Mucosa of descending colon (tissue), 3 donors: ENCODE measurements at places on chromosomes 5 and 9.
A peak's percentile ranks its signal among the peaks of the same experiment; 100 is the strongest.

DNA sequence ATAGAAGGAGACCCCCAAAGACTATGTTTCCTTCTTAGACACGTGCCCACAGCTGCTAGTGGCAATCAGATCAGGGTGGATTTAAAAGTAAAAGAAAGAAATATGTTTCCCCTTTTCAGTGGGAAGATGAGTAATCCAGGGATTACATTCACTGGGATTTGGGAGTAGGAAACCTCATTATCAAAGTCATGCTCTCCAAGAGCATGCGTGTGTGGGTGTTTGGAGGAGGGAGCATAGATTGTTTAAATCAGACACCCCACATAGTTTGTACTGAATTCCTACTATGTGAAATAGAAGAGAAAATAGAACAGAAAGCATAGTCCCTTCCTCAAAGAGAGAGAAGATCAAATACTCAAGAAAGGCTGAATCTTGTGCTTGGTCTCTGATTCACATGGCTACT, 65.5 kb upstream of the TBCA start:
- no peak for DNase-seq

GRCh38 chr5:67724412-67725135, 491.0 kb upstream of the PIK3R1 start:
- DNase-seq: no peak

DNA sequence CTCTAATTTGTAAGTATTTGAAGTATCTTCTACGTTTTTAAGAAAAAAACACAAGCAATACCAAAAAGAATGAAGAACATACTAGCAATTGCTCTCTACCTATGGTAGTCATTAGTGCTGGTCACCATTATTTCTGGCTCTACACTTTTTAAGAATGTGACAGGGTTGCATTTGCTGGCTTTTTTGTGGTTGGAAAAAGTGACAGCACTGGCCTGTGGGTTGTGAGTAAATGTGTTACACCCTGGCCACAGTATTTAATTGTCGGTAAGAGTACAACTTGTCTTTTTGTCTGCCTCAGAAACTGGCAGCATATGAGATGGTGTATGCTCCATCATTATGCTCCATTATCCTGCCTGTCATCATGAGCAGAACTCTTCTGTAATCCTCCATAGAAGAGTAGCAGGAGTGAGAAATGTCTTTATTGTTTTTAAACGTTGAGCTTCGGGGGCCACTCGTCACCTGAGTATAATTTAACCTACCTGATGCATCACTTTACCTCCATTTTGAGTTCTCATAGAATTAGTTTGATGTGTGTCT, 449.8 kb downstream of the ISL1 start:
- no peak for DNase-seq

DNA sequence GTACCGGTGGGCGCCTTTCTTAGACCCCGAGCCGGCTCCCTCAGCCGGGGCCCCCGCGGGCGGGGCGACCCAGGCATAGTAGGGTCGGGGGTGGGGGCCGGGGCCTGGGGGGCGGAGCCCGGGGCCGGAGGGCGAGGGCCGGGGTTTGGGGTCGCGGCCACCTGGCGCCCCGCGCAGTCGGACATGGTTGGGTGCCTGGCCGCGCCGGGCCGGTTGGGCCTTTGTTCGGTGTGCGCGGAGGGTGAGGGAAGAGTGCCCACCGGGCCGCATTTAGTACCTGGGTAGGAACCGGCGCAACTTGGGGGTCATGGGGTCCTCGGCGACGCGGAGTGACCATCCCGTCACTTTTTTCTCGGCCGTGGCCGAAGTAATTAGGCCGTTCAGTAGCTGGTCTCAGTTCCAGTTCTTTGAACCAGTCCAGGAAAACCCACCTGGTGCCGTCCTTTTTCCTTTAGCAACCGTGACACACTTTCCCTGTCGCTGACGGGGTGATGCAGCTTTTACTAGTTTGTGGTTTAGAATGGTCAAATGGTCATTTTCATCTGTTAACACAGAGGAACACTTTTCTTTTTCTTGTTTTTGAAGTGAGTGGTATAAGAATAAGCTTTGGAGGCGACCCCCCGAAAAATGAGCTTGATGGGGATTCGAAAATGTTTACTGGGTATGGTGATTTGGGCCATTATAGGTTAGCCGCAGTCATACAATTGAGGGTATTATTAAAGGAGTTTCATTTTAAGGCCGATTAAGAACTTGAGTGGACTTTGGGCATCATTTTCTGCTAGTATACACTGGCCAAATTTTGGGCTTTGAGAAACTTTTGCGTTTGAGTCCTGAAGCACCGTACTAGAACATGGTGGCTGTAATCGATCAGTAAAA, 589 bp downstream of the CKS2 start:
- no peak for DNase-seq

GRCh38 chr5:56909294-56910209, at the start of gene SETD9:
SETD9 (plus strand) TSS chr5:56909596; CDS start chr5:56909646, 50 bp downstream.
- peak; percentile 99 for DNase-seq

- no peak for DNase-seq
Observed at GRCh38 chr5:67552773-67553172, 356.2 kb upstream of the CD180 start.

DNA sequence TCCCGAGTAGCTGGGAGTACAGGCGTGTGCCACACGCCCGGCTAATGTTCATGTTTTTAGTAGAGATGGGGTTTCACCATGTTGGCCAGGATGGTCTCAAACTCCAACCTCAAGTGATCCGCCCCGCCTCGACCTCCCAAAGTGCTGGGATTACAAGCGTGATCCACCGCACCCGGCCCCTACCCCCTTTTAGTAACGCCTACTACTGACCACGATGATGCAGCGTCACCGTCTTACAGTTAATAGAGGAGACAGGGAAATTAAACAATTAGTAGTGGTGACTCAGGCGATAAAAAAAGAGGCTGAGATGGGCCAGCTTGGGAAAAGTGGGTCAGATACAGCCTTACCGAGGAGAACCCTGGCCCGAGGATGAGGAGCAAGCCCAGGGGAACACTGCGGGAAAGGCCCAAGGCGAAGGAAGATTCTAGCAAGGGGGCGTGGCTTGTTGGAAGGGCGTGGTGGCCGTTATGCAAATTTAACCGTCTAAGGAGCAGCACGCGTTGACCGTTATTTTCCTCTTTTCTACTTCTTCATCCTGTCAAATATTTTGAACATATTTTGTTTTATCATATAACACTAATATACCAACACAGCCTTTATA, 1.6 kb upstream of the SETX start:
- DNase-seq: no peak

DNA sequence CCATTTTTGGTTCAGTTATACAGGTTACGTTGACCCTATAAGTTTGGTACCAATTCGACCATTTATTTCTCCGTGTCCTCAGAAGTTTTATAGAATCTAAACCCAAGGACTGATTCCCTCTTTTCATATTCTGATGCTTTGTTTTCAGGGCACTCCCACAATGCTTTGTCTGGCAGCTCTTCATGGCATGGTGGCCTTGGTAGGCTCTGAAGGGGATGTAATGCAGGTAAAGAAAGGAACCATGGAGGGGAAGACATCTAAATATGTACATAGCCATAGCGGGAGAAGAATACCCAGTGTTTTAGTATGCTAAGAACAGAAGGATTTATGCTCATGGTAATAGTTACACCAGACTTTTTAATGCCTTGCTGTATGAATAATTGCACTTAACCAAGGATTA, 82.7 kb downstream of the HACD4 start:
- no peak for DNase-seq

DNA sequence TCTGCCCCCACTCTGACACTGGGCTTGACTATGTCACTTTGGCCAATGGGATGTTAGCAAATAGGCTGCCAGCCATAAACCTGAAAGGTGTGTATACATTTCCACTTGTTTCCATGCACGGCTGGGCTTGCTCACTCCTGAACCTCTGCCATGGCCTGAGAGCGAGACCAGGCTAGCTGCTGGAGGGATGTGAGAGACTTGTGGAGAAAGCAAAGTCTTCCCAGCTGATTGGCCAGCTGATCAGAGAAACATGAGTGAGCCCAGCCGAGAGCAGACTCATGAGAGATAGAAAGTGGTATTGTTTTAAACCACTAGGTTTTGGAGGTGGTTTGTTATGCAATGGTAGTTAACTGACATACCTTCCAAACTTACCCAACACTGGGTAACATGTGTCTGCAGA, 13.9 kb downstream of the FAM193B start:
- no peak for DNase-seq

- no peak for DNase-seq
Observed at GRCh38 chr9:8717146-8717545, 917.6 kb upstream of the DMAC1 start.
